ENCODE measurements at places on chromosomes 2 and 18.

DNA sequence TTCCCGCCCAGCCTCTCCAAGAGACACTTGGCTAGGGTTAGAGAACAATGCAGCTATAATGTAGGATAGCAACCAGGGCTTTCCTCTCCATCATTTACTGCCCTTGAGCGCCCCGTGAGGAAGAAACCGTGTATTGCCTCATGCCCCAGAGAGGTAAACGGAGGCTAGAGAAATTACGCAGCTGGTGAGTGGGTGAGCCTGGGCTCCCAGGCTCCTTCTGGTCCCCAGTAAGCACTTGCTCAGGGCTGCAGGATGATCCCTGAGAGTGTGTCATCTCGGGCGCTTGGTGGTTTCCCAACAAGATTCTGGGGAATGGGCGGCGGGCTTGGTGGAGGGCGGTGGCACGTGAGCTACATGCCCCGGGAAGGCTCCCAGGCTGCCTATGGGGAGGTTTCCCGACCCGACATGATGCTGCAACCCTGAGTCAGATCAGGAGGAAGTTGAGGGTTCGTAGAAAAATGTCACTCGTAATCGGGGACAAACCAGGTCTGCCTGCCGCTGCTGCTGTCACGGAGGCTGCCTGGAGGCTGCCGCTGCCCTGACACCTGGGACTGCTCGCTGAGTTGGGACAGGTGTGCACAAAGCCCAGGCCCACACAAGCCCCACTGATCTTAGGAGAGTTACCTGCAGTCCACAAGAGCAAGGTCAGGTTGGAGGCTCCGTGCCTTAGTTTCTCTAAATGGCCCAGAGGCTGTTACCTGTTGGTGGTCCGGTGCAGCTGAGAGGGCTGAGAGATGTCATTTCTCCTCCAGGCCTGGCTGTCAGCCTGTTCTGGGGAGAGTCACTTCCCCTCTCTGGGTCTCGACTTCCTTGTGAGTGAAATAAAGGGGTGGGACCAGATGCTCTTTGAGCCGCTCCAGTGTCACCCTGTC lies at the start of gene GPR55:
TSS of gene GPR55 (minus strand) at position 773 of the 872 bp plus-strand sequence. CDS start 14,280 bp downstream, outside the sequence.
- DNase-seq = peak; percentile 50

GRCh38 chr2:238162846-238163441 lies 4.2 kb downstream of the ERFE start:
- no peak for DNase-seq

DNA sequence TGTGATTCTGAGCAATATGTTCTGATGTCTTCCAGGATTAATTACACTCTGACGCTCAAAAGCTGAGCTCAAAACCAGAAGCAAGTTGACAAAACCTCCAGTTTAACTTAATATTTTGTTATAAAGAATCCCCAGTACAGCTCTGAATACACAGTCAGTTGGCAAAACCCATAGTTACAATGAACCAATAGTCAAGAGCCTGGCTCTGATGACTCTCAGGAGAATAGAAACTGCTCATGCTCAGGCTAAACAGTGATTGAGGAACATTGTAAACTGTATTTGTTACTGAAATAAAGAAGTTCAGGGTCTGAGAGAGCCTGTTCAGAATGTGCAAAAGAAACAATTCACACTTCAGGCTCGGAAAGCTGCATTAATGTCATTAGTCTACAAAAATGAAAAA lies 1565.9 kb downstream of the SUCLG1 start:
- no peak for DNase-seq

- DNase-seq = no peak
Measured at GRCh38 chr18:80233899-80234298, 13.4 kb downstream of the PARD6G start.

- no peak for DNase-seq
Measured at GRCh38 chr2:190978389-190979053, 35.5 kb downstream of the STAT1 start.

DNA sequence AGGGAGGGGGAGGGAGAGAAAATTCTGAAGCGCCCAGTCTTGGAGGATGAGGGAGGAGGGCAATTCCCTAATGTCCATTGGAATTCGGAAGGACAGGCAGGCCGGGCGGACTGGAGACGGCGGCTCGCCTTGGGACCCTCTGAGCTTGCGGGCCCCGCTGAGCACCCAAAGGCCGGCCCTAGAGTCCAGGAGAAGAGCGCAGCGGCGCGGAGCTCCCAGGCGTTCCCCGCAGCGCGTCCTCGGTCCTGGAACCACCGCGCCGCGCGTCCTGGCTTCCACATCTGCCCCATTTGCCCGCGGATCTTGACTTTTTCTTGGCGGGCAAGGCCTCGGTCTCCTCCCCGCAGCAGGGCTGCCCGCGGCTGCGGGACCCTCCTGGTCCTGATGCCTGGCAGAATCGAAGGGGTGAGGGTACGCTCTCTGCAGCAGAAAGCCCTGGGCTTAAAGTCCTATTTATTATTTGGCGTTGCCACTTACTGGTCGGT lies 675 bp upstream of the MLPH start:
- no peak for DNase-seq

- DNase-seq = no peak
Measured at GRCh38 chr2:100753881-100754280, 66.1 kb upstream of the NPAS2 start.
